ENCODE measurements at places on chromosomes 4 and X.
A peak's percentile ranks its signal among the peaks of the same experiment; 100 is the strongest.

DNA sequence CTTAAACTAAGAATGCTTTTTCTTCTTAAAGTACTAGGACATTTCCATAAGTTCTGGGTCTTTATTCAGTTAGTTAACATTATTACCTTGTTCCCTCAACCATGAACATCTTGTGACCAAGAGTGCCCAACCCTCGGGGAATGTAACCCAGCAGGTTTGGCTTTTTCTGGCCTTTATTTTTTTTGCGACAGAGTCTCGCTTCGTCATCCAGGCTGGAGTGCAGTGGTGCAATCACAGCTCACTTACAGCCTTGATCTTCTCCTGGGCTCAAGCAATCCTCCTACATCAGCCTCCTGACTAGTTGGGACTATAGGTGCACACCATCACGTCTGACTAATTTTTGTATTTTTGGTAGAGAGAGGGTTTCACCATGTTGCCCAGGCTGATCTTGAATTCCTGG lies 65.1 kb downstream of the USP11 start:
- DNase-seq, result no peak

DNA sequence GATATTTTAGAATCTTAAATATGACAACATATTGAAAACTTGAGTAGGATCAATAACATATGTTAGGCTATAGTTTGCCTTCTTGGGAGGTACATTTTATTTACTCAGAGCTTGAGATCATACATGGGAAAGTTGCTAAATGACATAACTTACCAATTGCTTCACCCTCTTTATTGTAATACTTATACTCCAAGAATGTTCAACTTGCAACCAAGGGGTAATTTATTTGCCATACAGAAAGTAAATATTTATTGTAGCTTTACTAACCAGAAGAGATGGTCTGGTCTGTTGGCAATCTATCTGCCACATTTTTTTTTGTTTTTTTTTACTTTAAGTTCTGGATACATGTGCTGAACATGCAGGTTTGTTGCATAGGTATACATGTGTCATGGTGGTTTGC lies 426.6 kb downstream of the ARHGAP24 start:
- DNase-seq, result peak; percentile 40

- no peak for DNase-seq
These were observed 88.7 kb downstream of the REPS2 start for GRCh38 chrX:17035111-17035510.

- no peak for DNase-seq
These were observed 48.5 kb downstream of the KLHL15 start for GRCh38 chrX:23978491-23978890.

DNA sequence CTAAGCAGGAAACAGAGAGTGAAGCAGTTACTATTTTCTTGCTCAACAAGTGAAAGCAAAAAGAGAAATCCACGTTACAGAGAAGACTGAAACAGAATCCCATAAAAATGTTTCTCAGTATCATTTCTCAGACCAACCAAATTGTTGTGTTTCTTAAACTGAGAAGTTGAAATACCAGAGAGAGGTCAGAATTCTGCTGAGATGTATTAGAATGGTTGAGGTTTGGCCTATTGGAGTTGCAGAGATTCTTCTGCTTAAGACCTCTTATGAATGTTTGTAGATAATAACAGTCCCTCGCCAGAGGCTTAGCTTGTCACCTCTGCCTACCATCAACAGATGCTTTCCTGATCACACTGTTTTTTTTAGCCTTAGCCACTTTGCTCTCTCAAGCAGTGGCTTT lies 481.4 kb downstream of the TRIML1 start:
- no peak for DNase-seq

DNA sequence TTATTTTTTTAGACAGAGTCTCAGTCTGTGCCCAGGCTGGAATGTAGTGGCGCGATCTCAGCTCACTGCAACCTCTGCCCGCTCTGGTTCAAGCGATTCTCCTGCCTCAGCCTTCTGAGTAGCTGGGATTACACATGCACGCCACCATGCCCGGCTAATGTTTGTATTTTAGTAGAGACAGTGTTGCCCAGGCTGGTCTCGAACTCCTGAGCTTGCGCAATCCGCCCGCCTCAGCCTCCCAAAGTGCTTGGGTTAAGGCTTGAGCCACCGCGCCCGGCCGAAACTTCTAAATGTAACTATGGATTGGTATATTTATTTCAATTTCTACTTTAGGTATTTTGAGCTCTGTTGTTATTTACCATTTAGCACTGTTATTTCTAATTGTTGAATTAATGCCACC lies 79.4 kb downstream of the FAM193A start:
- DNase-seq, result no peak

DNA sequence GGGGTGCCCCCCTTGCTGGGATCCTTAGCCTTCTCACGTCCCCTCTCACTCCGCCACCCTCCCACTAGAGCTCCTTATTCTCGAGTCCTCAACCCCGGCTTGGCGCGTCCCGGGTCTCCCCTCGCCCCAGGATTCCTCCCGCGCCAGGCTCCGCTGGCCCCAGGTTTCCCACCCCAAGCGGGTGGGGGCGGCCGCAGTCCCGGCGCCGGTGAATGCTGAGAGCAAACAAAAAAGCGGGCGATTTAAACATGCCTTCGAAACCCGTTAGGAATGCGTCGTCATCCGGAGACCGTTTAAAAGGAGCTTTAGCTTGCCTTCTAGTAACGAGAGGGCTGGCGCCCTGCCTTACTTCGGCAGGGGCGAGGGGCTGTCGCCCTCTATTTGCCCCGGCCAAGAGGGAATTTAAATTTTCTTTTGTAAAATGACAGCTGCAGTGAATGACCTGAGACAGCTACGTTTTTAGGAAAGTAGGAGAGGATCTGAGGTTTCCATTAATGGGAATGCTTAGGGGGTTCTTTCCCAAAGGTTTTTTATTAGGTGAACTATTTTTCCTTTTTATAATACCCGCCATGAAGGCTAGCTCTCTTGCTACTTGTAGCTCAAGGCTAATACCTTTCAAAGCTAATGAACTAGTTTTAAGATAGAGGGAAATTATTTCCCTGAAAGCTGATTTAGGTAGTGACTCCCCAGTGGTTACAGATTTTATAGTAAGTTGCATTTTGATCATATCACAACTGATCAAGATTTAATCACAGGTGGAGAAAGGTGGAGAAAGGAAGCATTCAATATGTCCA lies 3.1 kb downstream of the JADE1 start:
- DNase-seq, result peak; percentile 55

GRCh38 chrX:110847334-110847733 lies 51.7 kb upstream of the CHRDL1 start:
- DNase-seq, result peak; percentile 35

- DNase-seq, result no peak
These were observed at the start of gene KCNIP4 for GRCh38 chr4:21948347-21949072. Gene KCNIP4, minus strand, starts transcription at chr4:21948772.

DNA sequence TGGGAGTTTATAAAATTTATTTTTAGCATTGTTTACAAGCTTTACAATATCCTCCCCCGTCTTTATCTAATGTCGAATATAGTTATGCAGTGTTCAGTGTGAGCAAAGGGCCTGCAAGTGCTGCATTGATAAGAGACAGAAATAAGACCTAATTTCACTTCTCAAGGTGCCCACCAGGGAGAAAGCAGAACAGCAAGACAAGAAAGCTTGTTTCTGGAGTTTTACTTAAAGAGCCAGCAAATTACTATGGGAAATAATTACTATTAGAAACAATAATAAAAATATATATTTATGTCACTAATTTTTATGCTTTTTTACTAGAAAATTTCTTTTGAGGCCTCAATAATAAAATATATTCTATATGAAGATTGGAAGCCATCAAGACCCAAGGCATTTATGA lies 2677.7 kb downstream of the ARAP2 start:
- DNase-seq, result no peak

DNA sequence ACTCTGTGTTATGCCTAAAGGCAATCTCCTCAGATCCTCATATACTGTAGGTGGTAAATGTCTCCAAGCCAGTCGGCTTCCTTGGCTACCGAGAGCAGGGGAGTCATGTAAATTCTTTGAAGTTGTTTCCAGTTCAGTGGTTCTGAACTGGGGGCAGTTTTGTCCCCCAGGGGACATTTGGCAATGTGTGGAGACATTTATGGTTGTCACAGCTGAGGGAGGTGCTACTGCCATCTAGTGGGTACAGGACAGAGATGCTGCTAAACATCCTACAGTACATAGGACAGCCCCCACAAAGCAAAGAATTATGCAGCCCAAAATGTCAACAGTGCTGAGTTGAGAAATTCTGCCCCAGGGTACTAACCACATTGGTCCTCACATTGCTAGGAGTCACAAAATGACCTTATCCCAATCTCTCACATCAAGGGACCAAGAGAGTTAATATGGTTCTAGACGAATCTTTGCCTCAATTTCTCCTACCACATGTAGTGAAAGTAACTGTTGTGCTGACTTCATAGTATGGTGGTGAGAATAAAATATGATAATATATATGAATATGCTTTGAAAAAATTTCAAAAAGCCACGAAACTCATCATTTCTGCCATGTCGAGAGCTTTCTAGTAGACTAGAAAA lies 104.4 kb upstream of the ARHGAP24 start:
- DNase-seq, result peak; percentile 7

- DNase-seq, result no peak
These were observed 216.8 kb downstream of the AFAP1 start for GRCh38 chr4:7722766-7723387.

GRCh38 chr4:4914059-4914820 lies 54.8 kb downstream of the MSX1 start:
- peak; percentile 7 for DNase-seq

- DNase-seq, result no peak
These were observed 158.8 kb downstream of the ADGRA3 start for GRCh38 chr4:22356987-22357596.

DNA sequence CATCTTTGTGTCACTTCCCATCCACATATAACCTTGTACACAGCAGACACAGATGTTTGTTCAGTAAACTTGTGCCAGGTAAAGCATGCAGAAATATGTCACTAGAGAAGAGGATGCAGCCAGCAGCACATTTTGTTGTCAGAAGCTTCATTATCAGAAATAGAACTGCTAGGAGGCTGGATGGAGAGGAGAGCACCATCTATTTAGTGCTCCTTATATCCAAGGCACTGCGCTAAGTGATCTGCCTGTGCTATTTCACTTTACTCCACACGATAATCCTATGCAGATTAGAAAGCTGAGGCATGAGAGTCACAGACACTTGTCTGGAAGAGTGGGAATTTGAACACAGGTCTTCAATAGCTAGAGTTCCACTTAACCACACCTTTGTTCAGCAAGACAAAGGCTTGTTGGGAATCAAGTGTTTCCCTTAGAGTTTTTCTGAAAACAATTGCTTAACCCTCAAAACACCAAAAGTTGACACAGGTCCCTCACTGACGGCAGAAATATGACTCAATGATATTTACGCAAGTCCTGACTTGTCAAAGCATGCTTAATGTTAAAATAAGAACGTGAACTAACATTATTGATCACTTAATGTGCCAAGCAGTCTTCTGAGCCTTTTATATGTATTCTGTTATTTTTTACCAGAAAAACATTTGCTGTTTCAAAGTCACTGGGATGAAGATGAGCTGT lies 1.2 kb upstream of the QDPR start:
- DNase-seq, result no peak

GRCh38 chrX:36847496-36847895 lies 160.7 kb upstream of the FAM47C start:
- DNase-seq, result no peak

DNA sequence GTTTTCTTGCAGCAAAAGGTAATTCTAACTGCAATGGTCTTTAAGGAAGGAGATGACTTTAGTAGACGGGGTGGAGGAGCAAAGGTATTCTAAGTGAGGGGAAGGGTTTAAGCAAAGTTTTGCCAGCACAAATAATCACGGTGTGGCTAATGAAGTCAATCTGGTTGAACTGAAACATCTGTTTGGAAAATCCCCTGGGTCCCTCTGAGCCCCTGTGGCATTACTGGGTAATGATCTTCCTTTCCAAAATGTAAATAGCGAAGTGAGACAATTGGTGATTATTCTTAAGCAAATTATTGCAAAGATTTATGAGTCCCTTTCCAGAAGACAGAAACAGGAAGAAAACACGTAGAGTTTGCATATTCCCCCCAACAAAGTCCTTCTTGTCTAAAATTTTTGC lies 47.2 kb downstream of the FGFBP1 start:
- no peak for DNase-seq

GRCh38 chr4:52657292-52657617 lies 1.8 kb downstream of the USP46 start:
- DNase-seq, result no peak

- no peak for DNase-seq
These were observed 85.3 kb downstream of the LNX1 start for GRCh38 chr4:53505947-53506346.

DNA sequence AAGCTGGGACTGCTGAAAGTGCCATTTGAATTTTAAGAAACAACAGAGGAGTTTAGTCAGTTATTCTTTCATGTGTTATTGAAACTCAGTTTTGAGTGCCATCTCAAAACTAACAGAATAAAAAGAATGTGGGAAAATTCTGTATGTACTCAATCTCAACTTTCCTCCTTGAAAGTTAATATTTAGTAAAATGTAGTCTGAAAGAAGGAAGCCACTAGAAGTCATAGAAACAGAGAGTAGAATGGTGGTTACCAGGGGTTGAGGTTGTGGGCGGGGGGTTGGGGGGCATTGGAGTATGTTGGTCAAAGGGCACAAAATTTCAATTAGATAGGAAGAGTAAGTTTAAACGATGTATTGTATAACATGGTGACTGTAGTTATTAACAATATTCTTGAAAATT lies 628.3 kb upstream of the MAGEB2 start:
- DNase-seq, result no peak

DNA sequence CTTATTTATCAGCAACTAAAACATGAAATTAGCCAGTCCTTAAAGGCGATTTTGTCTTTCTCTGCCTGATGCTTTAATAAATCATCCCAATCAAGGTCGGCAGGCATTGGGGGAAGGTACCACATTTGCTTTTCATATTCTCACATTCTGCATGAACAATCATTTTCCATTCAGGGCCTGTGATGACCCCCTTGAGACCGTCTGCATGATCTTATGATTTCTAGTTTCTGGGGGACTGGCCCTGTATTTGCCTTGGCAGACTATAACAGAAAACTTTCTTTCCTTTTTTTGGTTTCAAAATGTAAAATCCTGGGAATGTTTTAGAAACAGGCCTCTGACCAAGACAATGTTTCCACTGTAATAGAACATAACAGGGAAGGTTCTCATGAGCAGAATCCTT lies 296.8 kb downstream of the IDS start:
- DNase-seq, result no peak

DNA sequence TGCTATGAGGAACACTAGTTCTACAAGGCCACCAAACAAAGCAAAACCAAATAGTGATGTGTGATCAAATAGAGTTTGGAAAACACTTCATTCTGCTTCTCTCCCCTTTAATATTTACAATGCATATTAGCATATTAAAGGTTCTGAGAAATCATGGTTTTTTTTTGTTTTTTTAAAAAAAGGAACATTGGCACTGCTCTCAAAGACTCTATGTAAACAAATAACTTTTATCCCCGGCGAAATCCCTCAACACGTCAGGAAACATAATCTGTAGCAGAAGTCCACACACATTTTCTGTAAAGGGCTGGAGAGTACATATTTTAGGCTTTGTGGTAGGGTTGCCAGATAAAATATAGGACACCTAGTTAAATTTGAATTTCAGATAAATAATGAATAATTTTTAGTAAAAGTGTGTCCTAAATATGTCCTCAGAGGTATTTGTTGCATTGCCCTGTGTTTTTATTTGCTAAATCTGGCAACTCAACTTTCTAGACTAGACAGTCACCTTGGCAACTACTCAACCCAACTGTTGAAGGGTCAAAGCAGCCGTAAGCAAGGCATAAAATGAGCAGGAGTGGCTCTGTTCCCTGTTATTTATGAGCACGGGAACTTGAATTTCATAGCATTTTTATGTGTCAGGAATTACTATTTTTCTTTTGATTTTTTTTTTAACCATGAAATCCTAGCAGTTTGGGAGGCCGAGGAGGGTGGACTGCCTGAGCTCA lies 8.6 kb downstream of the SPATA4 start:
- DNase-seq, result no peak

Data from GM04504 (cell line).